NCI-H510A (cell line): ENCODE measurements at places on chromosomes 6 and 20.

DNA sequence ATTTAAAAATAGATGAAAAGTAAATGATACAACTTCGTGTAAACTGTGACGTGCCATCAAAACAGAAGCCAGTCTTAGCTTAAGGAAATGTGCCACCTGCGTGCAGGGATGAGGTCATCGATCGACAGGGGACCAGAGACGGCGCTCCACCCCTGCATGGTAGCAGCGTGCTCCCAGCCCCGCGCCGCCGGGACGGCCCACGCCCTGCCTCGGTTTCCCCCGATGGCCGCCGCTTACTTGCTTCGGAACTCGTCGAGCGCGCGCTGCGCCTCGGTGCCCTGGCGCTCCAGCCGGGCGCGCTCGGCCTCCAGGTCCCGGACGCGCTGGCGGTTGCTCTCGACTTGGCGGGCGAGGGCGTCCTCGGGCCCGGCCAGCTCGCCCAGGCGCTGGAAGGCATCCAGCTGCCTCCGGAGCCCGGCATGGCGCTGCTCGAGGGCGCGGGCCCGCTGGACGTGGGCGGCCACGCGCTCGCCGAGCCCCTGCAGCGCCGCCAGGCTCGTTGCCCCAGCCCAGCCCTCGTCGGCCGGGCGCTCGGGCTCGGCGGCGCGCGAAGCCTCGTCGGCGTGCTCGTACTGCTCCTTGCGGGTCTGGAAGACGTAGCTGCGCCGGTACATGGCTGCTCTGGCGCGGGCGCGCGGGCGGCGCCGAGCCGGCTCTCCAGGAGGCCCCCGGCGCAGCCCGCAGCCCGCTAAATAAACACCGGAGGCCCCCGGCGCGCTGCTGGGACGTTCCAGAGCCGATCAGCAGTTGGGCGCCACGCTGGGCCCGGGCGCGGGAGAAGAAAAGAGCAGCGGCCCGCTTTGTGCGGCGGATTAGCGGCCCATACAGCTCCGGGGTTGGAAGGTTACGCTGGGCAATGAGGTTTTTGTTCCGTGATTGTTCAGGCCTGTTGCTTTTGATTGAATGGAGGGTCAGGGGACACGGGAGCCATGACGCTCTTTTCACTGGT is at the start of gene BFSP1:
Gene BFSP1 (minus strand): TSS at position 664 of the 949 bp plus-strand sequence. CDS start 50 bp downstream, at position 614.
- DNase-seq: peak; percentile 76

GRCh38 chr6:48615041-48615440 is 504.0 kb upstream of the PTCHD4 start:
- no peak for DNase-seq

GRCh38 chr6:154797857-154798256 is 64.6 kb downstream of the SCAF8 start:
- DNase-seq: no peak

- no peak for DNase-seq
These were observed 23.3 kb downstream of the RNF144B start for GRCh38 chr6:18410412-18410811.

DNA sequence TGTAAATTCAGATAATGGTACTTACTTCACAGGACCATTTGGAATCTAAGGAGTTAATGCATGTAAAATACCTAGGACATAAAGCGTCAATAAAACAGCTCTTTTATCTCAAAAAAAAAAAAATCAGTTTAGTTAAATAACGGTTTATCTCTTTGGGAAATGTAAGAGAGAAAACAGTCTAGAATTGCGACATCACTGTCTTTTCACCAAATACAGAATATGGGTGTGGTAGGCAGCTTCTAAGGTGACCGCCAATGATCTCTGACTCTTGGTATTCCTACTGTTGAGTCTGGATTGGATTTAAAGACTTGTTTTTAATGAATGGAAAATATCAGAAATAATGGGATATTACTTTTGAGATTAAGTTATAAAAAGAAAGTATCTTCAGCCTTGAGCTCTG is 111.5 kb downstream of the EYS start:
- DNase-seq: no peak

DNA sequence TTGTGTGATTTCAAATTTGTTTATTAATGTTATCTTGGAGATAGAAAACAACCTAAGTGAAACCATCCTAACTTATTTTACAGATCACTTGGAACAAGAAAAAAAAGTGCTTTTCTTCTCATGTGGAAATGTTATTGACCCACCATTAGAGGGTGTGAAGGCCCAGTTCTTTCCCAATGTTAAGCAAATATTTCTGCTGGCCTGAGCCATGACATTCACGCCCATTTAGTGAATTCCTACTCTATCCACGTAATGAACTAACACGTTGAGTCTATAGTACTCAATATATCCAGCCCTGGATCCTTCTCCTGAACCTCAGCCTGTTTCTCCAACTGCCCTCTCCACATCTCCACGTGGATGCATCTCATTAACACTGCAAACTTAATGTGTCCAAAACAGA is 180.6 kb upstream of the ZFP64 start:
- DNase-seq: no peak

DNA sequence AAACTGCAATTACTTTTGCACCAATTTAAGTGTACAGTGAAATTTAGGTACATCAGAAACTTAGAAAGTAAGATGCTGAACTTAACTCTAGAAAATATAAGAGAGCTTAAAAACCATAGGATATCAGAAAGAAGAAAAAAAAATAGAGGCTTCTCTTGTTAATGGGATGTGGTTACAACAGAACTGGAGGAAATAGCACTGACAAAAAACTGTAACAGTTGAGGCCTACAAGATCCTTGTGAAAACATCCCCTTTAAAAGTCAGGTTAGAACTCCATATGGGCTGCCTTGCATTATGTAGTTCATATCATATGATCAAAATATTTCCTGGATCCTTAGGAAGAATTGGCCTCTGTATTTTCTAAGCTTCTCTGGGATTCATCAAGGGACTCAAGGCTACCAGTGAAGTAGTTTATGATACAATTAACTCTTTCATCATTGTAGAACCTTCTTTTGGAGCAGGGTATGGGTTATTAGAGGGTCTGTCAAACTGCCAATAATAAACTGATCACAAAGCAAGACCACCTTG is 24.8 kb downstream of the MTCL3 start:
- DNase-seq: no peak

DNA sequence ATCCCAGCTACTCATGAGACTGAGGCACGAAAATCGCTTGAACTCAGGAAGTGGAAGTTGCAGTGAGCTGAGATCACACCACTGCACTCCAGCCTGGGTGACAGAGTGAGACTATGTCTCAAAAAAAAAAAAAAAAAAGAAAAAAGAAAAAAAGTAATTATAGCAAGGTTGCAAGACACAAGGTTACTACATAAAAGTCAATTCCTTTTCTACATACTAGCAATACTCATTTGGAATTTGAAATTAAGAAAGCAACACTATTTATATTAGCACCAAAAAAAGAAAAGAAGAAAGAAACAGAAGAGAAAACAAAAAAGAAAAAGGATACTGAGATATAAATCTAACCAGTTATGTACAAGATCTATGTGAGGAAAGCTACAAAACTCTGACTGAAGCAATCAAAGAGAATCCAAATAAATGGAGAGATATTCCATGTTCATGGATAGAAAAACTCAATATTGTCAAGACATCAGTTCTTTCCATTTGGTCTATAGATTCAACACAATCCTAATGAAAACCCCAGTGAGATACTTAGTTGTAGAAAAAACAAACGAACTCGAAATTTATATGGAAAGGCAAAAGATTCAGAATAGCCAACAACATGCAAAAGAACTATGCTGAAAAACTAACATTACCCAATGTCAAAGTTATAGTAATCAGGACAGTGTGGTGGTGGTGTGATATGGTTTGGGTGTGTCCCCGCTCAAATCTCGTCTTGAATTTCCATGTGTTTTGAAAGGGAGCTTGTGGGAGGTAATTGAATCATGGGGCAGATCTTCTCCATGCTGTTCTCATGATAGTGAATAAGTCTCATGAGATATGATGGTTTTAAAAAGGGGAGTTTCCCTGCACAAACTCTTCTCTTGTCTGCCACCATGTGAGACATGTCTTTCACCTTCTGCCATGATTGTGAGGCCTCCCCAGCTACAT is 73.3 kb downstream of the GPX5 start:
- DNase-seq: no peak

GRCh38 chr6:20620043-20620442 is 85.8 kb downstream of the CDKAL1 start:
- no peak for DNase-seq

DNA sequence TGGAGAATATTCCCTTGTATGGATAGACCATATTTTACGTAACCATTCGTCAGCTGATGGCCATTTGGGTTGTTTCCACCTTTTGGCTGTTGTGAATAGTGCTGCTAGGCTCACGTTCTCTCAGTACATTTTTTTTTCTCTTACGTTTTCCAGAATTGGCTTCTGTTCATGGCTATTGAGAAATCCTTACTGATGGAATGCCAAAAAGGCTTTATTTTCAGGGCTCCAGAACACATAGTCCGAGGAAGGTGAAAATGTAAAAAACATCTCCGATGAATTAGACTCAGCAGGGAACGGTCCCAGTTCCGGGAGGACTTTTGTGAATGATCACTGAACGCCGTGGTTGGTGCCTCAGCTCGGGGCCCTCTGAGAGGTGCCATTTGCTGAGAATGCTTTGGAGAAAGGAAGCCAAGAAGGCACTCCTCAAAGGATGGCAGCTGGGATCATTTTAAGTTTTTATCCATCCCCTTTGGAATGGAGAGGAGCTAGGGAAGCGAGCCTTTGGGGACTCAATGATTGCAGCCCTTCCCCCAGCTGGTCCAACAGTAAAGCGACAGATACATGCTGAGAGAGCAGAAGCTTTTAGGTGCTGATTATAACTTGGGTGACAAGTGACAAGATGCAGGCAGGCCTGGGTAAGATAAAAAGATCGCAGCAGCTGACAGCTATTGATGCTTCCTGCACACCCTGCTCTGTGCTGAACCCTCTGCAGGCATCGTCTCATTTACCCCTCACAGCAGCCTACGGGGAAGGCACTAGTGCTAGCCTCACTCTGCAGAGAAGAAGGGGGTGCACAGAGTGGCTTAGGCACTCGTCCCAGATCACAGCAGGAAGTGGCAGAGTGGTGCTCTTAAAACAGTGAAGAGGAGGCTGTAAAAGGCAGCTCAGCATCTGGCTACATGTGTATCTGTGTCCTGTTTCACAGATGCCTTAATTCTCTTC is 133.4 kb upstream of the KCNG1 start:
- no peak for DNase-seq

DNA sequence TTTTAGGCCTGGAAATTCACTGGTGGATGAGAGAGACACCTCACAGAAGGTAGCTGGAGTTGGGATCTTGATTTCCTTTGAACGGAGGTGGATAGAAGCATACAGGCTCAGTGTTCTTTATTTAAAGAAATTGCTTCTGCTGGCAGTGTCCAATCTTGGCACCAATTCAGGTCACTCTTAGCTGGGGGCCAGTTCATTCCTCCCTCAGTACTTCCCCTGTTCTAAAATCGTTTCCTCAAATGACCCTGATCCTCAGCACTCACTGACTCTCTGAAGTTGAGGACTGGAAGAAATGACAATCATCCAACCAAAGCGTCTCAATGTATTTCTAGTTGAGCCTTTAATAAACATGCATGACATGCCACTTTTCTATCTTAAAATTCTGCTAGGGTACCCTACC is 472.5 kb upstream of the BTBD3 start:
- no peak for DNase-seq

DNA sequence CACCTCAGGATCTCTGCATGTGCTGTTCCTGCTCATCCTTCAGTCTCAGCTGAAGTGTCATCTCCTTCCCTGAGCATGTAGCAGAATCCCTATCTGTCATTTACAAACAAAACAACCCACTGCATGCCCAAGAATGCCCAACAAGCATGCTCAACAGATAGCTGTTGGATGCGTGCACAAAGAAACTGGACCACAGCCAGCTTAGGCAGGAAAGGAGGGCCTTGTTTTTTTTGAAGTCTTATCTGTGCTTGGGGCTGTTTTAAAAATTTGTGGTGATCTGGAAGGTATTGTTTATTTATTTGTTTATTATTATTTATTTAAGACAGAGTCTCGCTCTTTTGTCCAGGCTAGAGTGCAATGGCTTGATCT is 18.5 kb upstream of the SLC16A10 start:
- no peak for DNase-seq

GRCh38 chr20:16301986-16302385 is 271.3 kb downstream of the KIF16B start:
- no peak for DNase-seq

GRCh38 chr6:73577676-73578075 is 56.8 kb upstream of the EEF1A1 start:
- no peak for DNase-seq

DNA sequence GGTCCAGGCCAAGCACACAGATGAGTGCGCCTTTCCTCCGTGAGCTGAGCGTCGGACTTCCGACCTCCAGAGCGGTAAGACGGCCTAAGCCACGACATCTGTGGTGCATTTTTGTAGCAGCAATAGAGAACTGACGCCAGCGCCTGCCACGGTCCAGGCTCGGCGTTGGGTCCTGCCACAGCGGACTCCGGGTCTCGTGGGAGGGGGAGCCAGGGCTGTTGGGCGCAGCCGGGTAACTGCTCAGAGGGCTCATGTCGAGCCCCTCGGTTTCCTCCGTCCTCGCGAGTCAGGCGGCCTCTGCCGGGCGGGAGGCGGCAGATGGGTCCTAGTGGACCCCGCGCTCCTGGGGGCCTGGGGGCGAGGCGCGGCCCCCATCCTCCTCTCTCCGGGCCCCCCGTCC is 216.1 kb downstream of the QKI start:
- DNase-seq: no peak

DNA sequence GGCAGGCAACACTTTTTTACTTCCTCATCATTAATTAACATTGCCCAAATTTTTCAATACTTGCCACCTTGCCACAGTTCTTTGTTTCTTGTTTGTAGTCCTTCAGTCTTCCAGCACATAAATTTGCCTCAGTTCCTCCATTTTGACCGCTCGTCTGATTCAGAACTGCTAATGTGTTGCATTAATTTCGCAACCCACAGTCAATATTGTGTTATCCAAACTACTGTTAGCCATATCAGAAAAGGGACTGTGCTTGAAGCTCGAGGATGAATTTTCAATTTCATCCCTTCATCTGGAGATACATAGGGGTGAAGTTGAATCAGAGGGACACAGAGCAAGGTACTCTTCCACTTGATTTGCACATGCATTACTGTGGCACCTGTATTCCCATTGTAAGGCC is 421.5 kb downstream of the CDKAL1 start:
- DNase-seq: no peak

GRCh38 chr20:15179381-15179780 is 842.0 kb upstream of the FLRT3 start:
- DNase-seq: no peak

GRCh38 chr20:8399947-8400346 is 267.9 kb downstream of the PLCB1 start:
- no peak for DNase-seq

DNA sequence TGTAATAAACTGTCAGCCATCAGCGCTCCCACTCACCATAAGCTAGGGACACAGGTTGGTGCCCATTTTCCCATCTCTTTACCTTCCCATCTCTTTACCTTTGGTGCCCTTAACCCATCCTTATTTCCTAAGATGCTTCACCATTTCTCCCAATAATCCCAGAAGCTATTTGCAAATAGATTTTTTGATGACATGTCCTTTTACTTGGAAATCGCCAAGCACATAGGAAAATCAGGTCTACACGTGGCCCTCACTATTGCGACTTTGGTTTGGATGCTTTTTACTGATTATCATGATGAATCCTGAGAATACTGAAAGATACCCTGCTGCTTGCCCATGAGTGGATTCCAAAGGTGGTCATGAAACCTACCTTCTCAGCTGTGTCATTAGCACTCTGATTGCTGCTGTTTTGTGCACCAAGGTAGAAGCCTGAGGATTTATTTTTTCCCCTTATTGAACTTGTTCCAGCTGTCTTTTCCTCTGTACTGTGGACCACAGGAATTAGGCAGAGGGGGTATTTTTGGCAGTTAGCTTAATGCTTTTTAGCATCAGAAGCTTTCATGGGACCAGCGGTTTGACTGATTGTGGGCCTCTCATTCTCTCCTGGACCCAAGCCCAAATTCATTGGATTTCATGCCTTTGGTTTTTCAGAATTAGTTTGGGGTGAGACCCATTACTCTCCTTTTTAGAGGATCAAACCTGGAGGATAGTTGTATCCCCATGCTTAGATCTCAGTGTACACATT is 229.6 kb upstream of the RIN2 start:
- DNase-seq: no peak
